MCF 10A (cell line): ENCODE measurements at places on chromosomes 16 and 17.

- no peak overlapping the region for H3K27ac ChIP-seq
- no peak overlapping the region for H3K4me3 ChIP-seq
- peak; percentile 92 for DNase-seq
- no peaks in the 10 kb centered on the region for H3K27me3 ChIP-seq
- H3K36me3 ChIP-seq: no peaks in the 10 kb centered on the region
Observed at GRCh38 chr17:76132574-76133338, 8.3 kb downstream of the FOXJ1 start.

GRCh38 chr17:14581186-14581830 lies 280.4 kb downstream of the HS3ST3B1 start:
- H3K4me1 ChIP-seq: peaks cover 8% of the 10 kb centered on the region
- H3K36me3 ChIP-seq: no peaks in the 10 kb centered on the region
- no peak for DNase-seq
- H3K4me3 ChIP-seq: no peak overlapping the region
- H3K27me3 ChIP-seq: no peaks in the 10 kb centered on the region

DNA sequence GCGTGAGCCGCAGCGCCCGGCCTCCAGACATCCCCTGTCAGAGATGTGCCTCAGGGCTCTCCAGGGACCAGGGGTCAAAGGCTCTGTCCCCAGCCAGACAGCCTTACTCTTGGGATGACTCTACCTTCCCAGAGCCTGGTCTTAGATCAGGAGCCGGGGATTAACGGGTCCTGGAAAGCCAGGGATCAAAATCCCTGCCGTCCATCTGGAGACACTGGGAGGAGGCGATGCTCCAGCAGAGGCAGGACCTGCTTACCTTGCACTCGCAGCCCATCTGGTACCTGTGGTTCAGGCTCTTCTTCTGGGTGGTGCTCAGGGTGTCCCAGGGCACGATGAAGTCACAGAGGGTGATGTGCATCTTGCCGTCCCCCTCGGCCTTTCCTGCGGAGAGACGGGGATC lies 16.7 kb upstream of the USP36 start:
- no peak overlapping the region for H3K4me3 ChIP-seq
- peaks cover 8% of the 10 kb centered on the region for H3K36me3 ChIP-seq
- H3K27me3 ChIP-seq: no peaks in the 10 kb centered on the region
- H3K27ac ChIP-seq: no peak overlapping the region

DNA sequence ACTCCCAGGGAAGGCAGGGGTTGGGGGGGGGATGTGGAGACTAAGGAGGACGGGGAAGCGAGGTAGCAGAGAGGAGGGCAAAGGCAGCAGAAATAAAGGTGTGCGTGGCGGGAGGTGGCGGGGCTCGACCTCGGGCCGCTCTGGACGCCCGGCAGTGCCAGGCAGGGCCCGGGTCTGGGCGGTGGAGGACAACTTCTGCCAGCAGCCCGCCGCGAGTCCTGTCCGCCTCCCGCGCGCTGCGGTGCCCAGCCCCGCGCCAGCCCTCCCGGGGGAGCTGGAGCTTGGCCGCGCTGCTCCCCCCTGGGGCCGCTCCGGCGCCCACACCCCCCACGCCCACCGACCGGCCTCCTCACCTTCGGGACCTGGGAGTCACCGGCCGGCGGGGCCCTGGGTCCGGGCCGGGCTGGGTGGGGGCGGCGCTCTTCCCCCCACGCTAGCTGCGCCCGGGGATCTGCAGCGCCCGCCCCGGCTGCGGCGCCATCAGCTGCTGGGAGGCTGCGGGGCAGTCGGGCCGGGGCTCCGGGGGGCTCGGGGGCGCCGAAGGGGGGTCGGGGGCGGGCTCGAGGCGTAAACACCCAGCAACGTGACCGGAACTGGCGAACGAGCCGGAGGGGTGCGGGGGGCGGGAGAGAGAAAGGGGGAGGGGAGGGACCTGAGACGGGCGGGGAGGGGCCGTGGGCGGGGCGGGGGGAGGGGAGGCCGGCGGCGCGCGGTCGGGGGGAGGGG lies at the start of gene CCDC92B:
Gene CCDC92B (minus strand): TSS at position 595 of the 726 bp plus-strand sequence. CDS start 14,507 bp downstream, outside the sequence.
- H3K27ac ChIP-seq: no peak within 1 kb of the TSS
- H3K4me1 ChIP-seq: no peaks in the 10 kb centered on the region
- H3K36me3 ChIP-seq: no peaks in the 10 kb centered on the region
- no peak for DNase-seq
- peaks cover 47% of the 10 kb centered on the region for H3K27me3 ChIP-seq

- H3K36me3 ChIP-seq: no peaks in the 10 kb centered on the region
- H3K4me1 ChIP-seq: no peaks in the 10 kb centered on the region
- H3K27me3 ChIP-seq: no peaks in the 10 kb centered on the region
- H3K4me3 ChIP-seq: no peak overlapping the region
Observed at GRCh38 chr17:34070712-34071111, 184.4 kb upstream of the CCL2 start.
